ENCODE measurements at places on chromosomes 12 and 14. TPM values are rescaled to one million over a fixed set of nuclear protein-coding genes. Genes with fewer than 3 reads are reported as not detected.
A peak's percentile ranks its signal among the peaks of the same experiment; 100 is the strongest.

- no peak for DNase-seq
Observed at GRCh38 chr14:98296895-98297294, 975.1 kb downstream of the BCL11B start.

- no peak for DNase-seq
Observed at GRCh38 chr12:63795944-63796343, 16.2 kb downstream of the RXYLT1 start.

Gene CBX5
- total RNA-seq: 63.8 TPM

GRCh38 chr14:98070536-98070935 lies 1201.5 kb downstream of the BCL11B start:
- no peak for DNase-seq

GRCh38 chr12:57095440-57095839 lies 6.5 kb downstream of the NAB2 start:
- DNase-seq: no peak

Gene FAM181A
- not detected for total RNA-seq

DNA sequence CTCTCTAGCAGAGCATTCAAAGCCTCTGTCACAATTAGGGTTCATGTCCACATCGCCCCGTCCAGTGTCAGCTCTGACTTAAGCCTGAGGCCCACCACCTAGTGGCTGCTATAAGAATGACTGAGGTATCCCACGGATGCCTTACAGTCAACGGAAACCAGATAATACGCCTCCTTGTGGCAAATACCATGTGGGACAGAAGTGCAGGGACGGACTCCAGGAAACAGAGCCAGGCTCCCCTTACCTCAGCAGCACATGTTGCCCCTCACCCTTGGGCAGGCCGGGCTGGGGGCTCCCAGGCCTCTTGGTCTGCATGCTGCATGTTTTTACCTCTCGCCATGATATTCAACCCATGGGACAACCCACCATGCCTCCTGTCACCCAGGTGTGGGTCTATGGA lies 86.3 kb downstream of the VWF start:
- peak; percentile 39 for DNase-seq

- DNase-seq: no peak
Observed at GRCh38 chr12:33639975-33640374, 200.4 kb upstream of the SYT10 start.

Gene STAC3
- not detected for total RNA-seq

Gene NEUROD4
- total RNA-seq: not detected

DNA sequence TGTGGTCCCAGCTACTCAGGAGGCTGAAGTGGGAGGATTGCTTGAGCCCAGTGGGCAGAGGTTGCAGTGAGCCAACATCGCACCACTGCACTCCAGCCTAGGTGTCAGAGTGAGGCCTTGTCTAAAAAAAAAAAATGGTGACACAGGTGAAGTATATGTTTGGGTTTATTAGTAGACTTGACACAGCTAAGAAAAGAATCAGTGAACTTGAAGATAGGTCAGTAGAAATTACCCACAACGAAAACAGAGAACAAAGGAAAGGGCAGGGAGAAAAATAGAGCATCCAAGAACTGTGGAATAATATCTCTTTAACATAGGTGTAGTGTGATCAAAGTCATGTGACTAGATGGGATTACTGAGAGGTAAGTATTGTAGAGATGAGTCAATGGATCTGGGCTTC lies 23.7 kb downstream of the ATF1 start:
- DNase-seq: no peak

DNA sequence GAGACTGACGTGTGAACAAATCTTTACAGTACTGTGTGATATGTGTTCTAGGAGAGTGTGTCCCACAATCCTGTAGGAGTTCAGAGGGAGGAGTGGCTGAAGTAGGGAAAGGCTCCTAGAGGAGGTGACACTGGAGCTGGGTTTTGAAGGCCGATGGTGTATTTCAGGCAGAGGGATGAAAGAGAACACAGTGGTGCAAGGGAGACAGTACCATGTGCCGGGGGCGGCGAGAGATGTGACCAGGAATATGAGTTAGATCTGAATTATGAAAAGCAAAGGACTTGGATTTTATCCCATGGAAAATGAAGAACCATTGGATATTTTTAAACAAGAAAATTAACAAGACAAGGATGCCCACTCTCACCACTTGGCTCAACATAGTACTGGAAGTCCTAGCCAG lies 77.0 kb upstream of the ESRRB start:
- DNase-seq: no peak

DNA sequence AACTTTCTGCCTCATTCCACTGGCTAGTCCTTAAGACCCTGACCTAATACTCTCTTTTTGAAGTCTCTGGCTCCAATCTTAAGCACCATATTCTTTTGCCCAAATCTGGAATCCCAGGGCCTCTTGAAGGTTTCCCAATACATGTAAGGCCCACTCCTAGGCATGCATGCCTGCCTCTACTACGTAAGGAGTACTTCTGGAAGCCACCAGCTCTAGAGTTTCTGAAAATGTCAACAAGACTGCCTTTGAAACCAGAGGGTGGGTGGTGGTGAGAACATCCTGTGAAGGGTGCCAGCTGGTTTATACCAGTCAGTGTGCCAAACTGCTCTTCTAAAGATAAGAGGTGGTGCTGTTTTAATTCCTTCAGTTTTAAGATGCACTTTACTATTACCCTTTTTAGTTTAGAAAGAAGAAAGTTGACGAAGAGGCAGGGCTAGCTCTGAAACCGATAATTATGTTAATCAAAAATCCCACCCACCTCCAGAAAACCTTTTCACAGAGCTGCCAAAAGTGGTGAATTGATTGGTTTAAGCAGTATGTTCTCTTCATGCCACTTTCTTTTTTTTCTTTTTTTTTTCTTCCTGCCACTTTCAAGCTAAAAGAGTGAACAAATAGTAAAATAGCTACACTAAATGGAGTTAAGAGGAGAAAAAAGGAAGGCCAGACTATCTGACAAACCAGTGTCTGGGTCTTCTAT lies 8.7 kb upstream of the WDR89 start:
- DNase-seq: no peak

- no peak for DNase-seq
Observed at GRCh38 chr12:85568395-85569103, 267.7 kb downstream of the RASSF9 start.

GRCh38 chr12:50971946-50972345 lies 19.6 kb downstream of the HIGD1C start:
- no peak for DNase-seq

Gene BBOF1
- total RNA-seq: 9.2 TPM

DNA sequence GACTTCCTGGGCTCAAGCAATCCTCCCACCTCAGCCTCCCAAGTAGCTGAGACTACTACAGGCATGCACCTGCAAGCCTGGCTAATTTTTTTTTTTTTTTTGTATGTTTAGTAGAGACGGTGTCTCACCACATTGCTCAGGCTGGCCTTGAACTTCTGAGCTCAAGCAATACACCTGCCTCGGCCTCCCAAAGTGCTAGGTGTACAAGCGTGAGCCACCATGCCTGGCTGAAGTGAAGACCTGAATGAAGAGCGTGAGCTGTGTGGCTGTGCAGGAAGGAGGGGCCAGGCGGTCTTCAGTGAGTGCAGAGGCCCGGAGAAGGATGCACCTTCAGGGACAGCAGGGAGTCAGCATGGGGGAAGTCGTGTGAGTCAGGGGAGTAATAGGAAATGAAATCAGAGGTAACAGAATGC lies 14.9 kb upstream of the NFKBIA start:
- DNase-seq: no peak

DNA sequence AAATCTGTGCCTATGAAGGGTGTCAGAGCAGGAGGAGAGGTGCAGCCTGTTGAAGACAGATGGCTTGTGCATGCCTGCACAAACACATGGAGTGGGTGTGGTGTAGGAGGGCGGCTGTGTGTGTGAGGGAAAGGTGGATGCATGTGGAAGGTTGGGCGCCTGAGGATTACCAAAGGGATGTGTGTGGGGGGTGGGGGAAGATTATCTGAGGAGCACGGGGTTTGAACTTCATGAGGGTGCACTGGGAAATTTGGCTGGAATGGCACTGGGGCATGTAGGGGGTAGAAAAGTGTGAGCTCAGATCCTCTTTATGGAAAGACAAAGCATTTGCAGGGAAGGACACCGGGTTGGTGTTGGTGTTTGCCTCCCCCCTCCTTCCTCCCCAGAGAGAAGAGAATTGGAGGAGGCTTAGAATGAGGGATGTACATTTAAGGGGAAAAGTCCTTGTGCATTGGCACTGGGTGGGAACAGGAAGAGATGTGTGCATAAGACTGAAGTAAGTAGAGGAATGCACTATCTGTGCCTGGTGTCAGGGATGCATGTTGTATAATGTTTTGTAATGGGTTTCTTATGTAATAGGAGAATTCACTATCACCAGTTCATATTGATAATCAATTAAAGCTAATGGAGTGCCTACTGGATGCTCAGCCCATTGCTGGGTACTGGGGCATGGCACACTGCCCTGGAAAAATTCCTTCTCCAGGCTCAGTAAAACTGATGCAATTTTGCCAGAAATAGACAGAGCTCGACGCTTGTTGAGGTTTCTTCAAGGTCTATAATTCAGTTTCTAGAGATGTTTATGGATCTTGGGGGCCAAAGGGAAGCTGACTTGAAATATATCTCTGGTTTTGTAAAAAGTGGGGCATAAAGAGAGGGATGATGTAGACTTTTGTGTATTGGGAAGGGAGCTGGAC lies 3.0 kb downstream of the NTF3 start:
- no peak for DNase-seq

DNA sequence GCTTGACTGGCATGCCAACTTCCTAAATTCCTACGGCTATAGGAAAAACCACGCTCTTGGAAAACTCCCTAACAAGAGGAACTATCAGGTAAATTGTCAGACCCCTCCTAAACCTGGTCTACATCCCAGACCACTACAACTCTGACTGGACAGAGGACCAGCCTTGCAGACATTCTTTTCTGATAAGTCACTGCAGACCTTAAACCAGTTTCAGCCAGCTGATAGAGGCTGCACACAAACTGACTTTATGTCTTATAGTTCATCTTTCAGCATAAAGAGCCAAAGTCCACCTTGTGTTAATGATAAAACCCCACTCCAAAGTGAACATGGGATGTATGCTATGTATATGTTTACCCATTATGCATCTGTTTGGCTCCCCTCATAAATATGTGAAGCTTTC lies 166.6 kb downstream of the KTN1 start:
- DNase-seq: no peak

- no peak for DNase-seq
Observed at GRCh38 chr12:49965836-49966235, 4.2 kb downstream of the AQP5 start.

Gene OR6C65
- not detected for total RNA-seq

DNA sequence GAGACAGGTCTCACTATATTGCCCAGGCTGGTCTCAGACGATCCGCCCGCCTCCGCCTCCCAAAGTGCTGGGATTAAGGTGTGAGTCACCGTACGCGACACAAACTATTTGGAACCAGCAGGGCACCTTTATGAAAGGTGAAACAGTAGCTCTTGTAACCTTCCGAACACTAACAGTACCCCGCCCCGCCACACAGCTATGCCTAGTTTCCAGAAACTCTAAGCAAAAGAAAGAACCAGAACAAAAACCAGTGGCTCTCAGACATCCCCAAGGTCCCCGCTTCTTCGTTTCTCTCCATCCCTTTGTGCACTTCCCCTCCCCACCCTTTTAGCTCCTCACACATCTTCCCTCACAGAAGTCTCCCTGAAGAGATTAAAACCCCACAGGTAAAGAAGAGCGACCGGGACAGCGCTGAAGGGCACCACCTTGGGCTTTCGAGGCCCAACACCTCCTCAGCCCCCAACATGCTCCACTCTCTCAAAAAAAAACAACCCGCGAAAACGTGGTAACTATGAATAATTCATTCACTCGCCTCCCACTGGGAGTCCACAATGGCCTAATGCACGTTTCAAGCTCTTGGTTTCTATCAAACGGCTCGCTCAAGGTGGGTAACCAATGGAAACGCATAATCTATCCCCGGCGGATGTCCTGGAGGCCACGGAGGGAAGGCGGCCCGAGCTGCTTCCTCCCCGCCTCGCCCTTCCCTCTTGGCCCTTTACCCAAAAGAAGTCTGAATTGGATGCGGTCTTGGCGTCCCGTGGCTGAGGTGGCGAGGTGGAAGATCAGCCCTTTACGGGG lies 877 bp downstream of the BAG5 start:
- DNase-seq: no peak

Gene BMP4
- total RNA-seq: 2.7 TPM

Gene IL26
- not detected for total RNA-seq

Gene TMPO
- total RNA-seq: 81.7 TPM

- DNase-seq: no peak
Observed at GRCh38 chr14:102525219-102525928, 15.8 kb upstream of the ANKRD9 start.

- DNase-seq: no peak
Observed at GRCh38 chr12:12334367-12335040, 15.5 kb downstream of the MANSC1 start.

GRCh38 chr12:14310866-14311265 lies 54.6 kb upstream of the ATF7IP start:
- no peak for DNase-seq

Gene RNASE7
- total RNA-seq: not detected

- peak; percentile 63 for DNase-seq
Observed at GRCh38 chr12:80778005-80778541, 61.4 kb downstream of the MYF5 start.

Gene HHIPL1
- 1.1 TPM for total RNA-seq

Gene MFAP5
- total RNA-seq: 15.8 TPM

DNA sequence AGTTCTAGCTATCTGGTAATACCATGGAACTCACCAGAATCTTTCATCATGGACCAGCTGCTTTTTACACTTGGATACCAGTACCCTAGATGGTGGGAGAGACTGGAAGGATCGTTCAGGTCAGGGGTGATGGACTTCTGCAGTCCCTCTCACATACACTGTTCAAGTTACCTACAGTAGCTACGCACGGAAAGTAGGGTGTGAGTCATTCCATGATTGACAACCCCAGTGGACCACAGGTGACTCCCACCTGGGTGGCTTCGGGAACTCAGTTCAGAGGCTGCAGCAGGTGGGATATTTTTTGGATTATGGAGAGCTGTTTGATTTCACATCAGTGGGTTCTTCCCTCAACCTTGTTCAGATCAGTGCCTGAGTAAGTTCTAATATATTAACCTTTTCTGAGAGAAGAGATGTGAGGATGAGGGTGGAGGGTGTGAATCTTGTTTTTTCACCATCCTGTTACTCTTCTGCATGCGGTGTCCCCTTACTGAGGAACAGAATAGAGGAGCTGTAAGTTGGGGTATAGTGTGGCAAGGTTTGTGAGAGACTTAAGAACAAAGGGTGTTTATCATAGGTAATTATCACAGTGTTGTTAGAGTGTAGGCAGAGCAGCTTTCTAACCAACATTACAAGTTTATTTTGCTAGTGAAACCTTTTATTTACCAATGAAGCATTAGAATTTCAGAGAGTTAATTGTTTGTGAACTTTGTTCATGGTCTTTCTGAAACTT lies 39.6 kb downstream of the PRKCH start:
- DNase-seq: no peak

- no peak for DNase-seq
Observed at GRCh38 chr14:51092965-51093364, 1.9 kb downstream of the TRIM9 start.

Gene WNT1
- total RNA-seq: not detected

Gene MUCL1
- not detected for total RNA-seq

Gene PPTC7
- 9.8 TPM for total RNA-seq

GRCh38 chr12:24649209-24649608 lies 299.7 kb downstream of the BCAT1 start:
- DNase-seq: no peak

GRCh38 chr12:75690296-75690955 lies 179.0 kb upstream of the KRR1 start:
- no peak for DNase-seq

Measured in kidney epithelial cell (primary cell).